ENCODE measurements at places on chromosomes 5 and 9.

DNA sequence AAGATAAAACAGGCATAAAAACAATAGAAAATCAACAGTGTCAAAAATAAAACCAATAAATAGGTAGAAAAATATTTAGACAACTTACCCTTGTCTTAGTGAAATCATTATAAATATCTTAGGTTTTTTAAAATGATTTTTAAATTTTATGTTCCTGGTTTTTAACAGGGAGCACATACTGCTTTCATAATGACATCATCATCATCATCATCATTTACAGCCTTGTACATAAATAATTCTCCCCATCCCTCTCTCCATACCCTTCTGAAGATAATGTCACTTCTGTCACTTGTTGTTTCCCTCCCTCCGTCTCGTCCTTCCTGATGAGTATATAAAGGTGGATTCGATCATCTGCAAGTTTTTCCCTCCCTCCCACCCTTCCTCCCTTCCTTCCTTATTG, 56.6 kb downstream of the CDH9 start:
- DNase-seq = no peak

DNA sequence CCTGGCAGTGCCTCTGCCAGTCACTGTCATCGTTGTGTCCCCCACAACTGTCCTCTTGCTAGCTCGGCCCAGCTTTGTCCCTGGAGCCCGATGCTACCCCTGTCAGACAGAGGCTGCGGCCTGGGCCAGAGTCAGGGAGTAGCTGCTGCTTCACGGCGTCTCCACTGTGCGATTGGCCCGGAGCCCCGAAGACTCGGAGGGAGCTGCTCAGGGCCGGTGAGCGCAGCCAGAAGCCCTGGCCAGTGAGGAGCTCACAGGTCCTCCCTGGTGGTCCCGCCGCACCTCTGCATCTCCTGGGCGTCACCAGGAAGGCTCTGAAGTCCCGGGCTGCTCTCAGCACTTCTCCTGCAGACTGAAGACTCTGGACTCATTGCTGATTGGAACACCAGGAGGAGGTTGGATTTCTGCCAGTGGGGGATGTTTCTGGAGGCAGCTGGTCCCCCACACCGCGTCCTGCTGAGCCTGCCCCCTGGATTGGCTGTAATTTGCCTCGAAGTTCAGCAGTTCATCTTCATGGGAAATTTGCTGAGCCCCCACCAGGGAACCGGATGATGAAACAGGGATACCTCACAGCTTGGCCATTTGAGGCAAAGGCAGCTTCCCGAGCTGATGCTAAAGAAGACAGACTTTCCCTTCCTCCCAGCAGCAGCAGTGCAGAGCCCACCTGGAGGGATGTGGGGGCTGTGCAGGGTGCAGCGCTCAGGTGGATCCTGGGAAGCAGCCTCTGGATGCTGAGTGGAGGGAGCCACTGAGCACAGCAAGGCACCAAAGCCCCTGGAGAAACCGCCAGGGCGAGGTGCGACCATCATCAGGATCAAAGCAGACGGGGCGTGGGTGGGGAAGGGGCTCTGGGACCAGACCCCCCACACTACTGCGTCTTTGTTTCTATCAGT, 45.6 kb downstream of the USP20 start:
- no peak for DNase-seq

GRCh38 chr9:120267929-120268328, 312.0 kb downstream of the CDK5RAP2 start:
- no peak for DNase-seq

DNA sequence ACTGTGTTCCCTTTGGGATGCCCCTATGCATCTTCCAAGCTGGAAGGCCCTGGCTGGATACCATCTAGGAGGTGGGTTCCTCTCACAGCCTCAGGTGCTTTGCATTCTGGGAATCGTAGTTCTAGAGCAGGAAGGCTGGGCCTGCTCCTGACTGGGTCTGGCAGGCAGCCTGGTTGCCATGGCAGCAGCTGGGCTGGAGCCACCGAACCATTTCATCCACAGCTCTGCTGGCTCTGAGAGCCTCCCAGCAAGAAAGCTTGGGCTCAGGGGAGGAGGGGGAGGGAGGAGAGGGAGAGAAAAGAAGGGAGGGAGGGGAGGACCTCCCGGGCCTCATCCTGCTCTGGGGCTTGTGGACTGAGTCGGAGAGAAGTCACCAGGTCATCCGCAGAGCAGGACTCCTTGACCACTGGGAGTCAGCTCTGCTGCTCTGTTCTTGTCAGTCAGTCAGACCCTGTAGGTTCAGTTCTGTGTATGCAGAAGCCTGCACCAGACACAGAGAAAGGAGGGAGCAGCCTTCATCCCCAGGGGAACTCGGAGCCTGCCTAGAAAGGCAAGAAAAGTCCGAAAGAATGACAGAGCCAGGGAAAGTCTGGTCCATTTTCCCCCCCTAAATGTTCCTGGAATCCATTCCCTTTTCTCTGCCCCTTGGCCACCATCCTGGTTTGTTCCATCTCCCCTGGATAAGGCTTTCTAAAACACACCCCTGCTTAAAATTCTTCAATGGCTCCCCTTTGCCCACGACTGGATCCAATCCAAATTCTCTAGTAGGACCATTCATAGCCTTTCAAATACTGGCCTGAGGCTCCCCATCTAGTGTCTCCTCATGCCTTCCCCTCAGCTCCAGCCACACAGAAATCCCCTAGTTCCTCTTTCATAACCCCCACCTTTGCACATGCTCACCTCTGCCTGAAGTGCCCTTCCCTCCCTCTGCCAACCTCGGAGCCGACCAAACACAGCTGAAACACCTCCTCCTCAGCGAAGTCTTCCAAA, 65.4 kb upstream of the ARAP3 start:
- DNase-seq = peak; percentile 23

GRCh38 chr9:104069288-104069687, 24.8 kb upstream of the SMC2 start:
- DNase-seq = no peak

- DNase-seq = peak; percentile 29
These were observed 2257.5 kb upstream of the C9orf72 start for GRCh38 chr9:29830821-29831220.

DNA sequence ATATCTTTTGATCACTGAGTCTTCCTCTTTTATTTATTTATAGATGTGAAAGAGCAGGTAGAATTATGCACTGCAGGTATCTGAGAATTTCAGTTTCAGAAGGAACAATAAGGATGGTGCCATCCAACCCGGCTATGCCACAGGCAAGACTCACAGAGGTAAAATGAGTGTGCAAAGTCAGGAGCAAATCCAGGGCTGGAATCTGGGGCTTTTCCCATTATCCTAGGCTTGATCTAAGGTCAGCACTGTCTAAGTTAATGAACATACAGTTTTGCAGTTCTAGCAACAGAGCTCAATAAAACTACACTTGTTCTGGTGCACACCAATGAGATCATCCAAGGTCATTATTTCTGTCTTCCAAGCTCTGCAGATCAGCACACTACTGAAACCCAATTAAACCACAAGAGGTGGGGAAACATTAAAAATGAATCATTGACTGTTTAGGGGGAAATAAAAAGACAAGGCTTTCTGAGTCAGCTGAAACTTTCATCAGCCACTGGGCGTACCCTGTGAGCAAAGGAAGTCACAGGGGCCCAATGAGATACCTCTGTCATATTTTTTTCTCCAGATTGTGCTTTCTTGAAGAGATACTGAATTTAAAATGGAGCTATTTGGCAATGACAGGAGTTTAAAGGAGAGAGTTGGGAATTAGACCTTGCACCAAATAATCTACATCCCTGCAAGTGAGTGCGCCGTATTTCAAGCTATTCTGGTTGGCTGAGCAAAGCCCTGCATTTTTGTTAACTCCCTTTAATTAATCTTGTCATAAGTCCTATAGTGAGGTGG, 662.2 kb upstream of the ZNF608 start:
- peak; percentile 94 for DNase-seq

GRCh38 chr5:131720714-131721113, 76.1 kb downstream of the FNIP1 start:
- DNase-seq = peak; percentile 27

DNA sequence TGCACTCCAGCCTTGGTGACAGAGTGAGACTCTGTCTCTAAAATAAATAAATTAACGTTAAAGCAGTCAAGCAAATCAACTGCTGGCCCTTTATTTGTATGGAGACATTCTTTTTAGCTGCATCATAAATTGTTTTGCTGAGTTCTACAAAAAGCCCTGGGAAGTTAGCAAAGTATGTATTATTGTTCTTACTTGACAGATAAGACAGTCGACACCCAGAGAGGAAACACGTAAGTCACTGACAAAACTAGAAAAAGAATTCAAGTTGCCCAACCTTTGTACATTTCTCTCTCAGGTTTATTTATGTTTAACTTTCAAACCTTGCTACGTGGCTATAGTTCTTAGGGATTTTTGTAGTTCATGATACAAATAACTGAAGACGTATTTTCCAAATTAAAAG, 40.4 kb upstream of the MACIR start:
- DNase-seq = peak; percentile 24

DNA sequence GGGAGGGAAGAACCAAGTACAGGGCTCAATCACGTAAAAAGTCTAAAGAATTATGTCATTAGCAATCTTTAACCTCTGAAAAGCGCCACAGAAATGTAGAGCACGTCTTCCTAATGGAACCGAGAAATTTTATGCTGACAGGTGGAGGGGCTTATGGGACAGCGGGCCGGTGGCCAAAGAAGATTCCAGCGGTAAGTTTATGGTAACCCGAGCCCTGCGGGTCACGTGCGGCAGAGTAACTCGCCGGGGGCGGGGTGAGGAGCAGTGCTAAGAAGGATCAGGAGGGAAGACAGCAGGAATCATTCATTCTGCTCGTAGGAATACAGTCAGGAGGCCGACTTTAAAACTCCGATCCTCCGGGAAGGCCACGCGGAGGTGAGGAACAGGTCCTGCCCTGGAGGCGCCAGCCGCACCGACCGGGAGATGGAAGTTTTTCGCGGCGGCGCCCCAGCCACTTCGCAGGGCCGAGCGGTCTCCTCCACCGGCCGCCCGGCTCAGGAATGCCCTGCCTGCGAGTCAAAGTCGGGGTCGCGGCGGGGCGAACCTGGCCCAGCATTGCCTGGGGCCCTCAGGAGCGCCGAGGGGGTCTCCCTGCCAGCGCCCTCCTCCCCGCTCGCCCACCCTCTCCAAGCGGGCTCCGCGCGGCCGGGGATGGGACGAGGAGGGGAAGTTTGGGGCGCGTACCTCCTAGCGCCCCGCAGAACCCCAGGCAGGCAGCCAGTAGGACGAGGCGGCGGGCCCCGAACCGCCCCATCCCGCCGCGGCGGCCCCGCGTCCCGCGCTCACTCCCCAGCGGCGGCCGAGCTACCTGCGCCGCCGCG, 101.8 kb downstream of the ESM1 start:
- no peak for DNase-seq

GRCh38 chr9:79742110-79742721, 170.5 kb downstream of the TLE4 start:
- no peak for DNase-seq

DNA sequence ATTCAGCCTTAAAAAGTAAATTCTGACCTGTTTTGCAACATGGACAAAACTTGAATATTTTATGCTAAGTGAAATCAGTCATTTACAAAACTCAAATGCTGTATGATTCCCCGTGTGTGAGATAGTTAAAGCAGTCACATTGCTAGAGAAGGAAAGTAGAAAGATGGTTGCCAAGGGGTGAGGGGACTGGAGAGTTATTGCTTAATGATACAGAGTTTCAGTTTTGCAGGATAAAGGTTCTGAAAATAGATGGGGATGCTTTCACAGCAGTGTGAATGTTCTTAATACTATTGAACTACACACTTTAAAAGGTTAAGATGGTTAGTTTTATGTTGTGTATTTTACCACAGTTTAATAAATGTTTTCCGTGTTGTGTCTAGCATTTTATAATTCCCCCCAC, 51.2 kb downstream of the SGCD start:
- no peak for DNase-seq

GRCh38 chr9:87270221-87270847, 227.3 kb upstream of the DAPK1 start:
- DNase-seq = peak; percentile 46

DNA sequence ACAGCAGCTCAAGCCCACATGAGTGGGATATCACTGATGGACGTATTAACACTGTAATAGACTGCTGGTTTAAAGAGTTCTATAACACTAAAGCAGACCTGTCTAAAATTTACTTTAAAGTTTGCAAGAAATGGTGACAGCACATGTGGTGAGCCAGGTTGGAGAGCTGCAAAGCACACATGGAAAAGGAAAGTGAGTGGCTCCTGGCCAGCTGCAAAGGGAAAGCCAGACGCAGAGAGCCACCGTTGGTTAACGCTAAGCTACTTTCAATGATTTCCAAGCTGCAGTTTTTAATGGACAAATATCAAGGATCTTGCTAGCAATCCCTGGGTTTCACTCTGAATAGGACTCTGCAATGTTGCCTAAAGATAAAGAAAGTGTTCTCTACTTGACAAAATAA, 89.9 kb downstream of the CTNND2 start:
- no peak for DNase-seq

DNA sequence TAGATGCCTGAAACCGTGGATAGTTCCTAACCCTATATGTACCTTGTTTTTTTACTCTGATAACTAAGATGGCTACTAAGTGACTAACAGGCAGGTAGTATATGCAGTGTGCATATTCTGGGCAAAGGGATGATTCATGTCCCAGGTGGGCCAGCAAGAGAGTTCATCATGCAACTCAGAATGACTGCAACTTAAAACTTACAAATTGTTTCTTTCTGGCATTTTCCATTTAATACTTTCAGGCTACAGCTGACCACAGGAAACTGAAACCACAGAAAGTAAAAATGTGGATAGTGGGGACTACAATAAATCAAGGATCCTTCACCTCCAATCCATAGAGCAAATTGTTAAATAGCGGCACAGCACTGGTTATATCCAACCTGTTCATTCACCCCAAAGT, 30.7 kb upstream of the VCAN start:
- no peak for DNase-seq

DNA sequence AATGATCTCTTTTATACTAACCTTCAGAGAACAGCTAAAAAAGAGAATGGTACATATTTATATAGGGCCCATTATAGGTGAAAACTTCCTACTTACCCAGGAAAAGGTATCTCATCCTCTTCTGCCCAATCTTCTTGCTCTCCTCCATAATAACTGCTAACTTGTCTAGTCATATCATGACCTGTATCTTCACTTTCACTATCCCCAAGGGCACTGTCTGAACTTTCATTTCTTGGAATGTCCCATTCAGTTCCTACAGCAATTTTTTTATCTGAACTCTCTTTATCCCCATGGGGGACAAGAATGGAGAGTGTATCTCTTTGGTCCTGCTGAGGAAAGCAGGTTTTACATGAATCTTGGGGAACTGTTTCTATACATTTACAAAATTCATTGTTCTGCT, 36.4 kb upstream of the RAPGEF6 start:
- no peak for DNase-seq

DNA sequence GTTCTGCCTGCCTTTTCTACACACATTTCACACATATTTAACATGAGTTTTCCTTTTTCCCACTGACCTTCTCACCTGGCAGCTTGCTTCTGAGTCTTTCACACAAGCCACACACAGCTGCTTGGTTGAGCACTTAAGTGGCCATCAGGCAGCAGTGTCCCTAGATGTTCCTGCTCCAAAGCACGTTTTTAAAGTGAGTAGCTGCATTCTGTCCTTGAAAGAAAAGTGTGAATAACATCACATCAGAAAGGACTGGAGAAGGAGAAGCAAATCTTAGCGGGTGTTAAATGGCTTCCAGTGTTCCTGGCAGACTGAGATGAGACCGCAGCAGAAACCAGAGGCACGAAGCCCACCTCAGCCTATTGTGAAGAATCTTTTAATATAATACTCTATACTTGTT, 209.2 kb upstream of the IRX4 start:
- no peak for DNase-seq

- DNase-seq = no peak
These were observed 88.6 kb downstream of the ANKRD31 start for GRCh38 chr5:75148051-75148450.

- no peak for DNase-seq
These were observed 541 bp downstream of the GNPDA1 start for GRCh38 chr5:142012186-142012785.
